ENCODE measurements at places on chromosomes 6 and 20.

GRCh38 chr6:14502551-14502950, 385.0 kb downstream of the CD83 start:
- DNase-seq = no peak

GRCh38 chr6:152976749-152977148, 6.1 kb downstream of the FBXO5 start:
- DNase-seq = no peak

DNA sequence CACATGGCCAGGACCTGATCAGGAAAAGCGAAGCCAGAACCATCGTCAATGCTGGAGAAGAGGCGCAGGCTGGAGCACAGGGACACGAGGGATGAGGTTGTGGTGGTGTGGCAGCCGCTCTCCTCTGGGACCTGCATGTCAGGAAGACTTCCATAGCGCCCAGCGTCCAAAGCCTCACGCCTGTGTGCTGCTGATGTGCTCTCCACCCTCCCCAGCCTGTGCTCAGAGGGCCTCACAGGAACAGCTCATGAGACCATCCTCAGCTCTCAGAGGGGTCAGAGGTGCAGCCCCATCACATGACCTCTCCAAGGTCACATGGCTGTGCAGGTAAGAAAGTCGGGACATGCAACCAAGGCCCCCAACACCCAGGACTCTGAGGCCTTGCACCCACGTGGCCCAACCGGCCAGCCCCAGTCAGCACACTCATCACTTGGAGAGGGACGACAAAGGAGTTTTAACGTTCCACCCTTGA, 84.4 kb downstream of the NINL start:
- DNase-seq = no peak

- no peak for DNase-seq
Measured at GRCh38 chr20:42461291-42461690, 728.4 kb downstream of the PTPRT start.

- DNase-seq = no peak
Measured at GRCh38 chr20:16366529-16366928, 206.7 kb downstream of the KIF16B start.

- no peak for DNase-seq
Measured at GRCh38 chr20:584161-584970, 25.7 kb downstream of the TCF15 start.

DNA sequence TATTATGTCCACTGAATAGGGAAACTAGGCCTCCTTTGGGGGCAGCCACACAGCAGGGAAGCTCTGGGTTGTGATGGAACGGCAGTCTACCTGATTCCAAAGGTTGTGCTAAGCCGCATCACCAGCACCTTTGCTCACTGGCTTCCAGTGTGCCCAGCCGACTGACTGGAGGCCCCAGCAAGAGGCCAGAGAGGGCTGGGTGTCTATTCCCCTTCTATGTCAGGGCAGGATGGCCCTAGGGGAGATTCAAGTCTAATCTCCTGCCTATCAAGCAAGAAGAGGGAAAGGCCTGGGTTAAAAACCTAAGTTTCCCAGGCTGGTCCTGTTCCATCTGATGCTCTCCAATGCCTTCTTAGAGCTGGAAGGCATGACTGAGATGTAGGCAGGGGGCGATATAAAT, 53.6 kb downstream of the JPH2 start:
- no peak for DNase-seq

DNA sequence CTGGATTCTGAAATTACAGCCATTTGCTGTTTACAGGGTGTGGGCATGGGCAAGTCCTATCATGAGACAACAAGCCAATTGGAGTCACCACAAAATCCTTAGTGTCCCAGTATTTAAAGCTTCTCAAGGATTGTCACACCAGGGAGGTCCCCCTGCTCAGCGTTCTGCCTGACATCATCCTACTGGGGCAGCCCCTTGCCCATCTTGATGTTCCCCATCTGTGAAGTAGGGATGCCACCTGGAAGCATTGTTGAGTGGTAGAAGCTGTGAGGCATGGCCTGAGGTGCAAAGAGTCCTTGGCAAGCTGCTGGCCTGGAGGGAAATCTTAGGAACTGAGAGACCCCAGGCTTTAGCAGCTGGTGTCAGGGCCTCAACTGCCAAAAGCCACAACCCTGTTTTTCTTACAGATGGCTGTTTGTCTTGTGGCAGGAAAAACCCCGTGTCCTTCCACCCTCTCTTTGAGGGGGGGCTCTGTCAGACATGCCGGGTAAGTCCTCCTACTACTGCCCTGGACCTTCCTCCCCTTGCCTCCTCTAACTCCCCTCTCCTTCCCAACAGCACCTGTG, 23.3 kb upstream of the MAPRE1 start:
- no peak for DNase-seq

DNA sequence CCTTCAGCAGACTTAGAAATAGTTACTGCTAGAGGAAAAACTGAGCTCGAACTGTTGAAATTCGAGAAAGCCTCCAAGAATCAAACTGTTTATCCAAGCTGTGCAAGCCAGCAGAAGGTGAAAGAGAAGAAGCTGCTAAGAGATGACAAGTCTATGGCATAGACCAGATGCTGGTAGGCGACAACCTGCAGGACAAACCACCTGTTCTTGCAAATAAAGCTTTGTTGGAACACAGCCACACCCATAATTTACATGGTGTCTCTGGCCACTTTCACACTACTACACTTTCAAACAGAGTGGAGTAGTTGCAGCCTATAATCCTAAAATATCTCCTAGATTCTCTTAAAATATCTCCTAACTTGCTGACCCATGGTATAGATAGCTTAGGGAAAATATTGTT, 33.3 kb downstream of the TNFRSF21 start:
- no peak for DNase-seq

DNA sequence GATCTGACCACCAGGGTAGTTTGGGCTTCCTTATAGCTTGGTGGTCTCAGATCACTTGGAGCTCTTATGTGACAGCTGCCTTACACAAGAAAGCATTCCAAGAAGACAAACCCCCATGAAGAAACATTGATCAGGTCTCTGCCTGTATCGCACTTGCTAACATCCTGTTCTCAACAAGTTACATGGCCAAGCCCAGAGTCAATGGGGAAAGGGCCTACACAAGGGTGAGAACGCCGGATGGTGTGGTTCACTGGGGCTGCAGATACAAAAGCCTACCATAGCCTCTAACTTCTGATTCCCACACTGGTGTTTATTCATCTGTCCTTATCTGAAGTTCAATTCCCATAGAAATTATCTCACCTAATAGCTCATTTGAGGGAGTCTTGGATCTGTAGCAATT, 235.5 kb downstream of the SYNDIG1 start:
- no peak for DNase-seq

- DNase-seq = no peak
Measured at GRCh38 chr20:58938078-58938477, 43.0 kb upstream of the NELFCD start.

GRCh38 chr6:30599625-30600324, 17.3 kb downstream of the PPP1R10 start:
- DNase-seq = no peak

DNA sequence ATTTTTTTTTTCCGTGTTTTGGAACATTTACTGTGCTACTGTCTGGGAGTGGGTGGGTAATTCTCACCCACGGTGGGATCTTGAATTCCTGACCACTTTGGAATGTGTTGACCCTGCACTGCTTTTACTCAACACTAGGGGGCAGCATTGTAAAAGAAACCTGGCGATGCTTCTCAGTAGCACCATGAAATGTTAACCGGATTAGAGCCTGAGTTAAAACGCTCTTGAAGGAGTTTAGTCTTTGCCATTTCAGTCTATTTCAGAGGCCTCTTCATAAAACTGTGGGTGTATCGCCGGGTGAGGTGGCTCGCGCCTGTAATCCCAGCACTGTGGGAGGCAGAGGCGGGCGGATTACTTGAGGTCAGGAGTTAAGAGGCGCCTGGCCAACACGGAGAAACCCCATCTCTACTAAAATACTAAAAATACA, 114.4 kb upstream of the PRND start:
- peak; percentile 63 for DNase-seq

GRCh38 chr20:64230461-64231145, 24.9 kb upstream of the PCMTD2 start:
- no peak for DNase-seq

DNA sequence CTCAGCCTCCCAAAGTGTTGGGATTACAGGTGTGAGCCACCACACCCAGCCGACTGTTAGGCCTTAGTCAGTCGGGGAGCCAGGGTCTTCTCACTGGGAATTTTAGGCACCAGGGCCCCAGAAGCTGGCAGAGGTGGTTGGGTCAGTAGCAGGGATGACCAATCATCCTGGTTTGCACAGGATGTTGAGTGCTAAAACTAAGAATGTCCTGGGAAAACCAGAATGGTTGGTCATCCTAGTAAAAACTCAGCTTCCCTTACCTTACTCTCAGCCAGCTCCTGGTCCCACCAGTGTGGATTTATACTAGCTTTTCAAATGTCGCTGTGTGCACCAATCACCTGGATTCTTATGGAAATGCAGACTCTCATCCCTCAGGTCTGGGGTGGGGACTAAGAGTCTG, 31.8 kb downstream of the KCNG1 start:
- DNase-seq = no peak

GRCh38 chr20:39853050-39853449, 836.0 kb downstream of the MAFB start:
- no peak for DNase-seq

GRCh38 chr20:15318682-15319081, 981.3 kb upstream of the FLRT3 start:
- DNase-seq = no peak

GRCh38 chr6:128525406-128525805, 5.0 kb upstream of the PTPRK start:
- no peak for DNase-seq

GRCh38 chr6:142839686-142840040, 105.3 kb downstream of the HIVEP2 start:
- DNase-seq = no peak

DNA sequence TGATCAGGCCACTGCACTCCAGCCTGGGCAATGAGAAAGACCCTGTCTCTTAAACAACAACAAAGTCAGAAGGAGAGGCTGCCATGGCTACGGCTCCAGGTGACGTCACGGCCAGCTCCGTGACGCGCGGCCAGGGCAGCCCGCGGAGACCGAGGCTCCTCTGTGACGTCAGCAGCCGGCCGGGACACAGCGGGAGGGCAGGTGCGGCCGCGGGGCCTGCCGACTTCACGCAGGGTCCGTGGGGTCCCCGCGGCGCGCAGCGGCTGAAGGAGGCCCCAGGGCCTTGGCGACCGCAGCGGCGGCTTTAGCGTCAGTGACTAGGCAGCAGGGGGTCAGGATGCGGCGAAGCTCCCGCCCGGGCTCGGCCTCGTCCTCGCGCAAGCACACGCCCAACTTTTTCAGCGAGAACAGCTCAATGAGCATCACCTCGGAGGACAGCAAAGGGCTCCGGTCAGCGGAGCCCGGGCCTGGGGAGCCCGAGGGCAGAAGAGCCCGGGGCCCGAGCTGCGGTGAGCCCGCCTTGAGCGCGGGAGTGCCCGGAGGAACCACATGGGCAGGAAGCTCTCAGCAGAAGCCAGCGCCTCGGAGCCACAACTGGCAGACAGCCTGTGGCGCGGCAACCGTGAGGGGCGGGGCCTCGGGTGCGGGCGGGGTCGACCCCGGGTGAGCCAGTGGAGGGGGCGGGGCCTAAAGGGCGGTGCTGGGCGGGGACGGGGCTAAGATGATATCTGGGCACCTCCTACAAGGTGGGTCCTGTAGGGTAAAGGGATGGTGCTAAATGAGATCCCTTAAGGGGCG, at the start of gene SPAG4:
SPAG4 (plus strand) TSS at position 163 of the 798 bp plus-strand sequence; CDS start at position 338, 175 bp downstream.
- peak; percentile 99 for DNase-seq

DNA sequence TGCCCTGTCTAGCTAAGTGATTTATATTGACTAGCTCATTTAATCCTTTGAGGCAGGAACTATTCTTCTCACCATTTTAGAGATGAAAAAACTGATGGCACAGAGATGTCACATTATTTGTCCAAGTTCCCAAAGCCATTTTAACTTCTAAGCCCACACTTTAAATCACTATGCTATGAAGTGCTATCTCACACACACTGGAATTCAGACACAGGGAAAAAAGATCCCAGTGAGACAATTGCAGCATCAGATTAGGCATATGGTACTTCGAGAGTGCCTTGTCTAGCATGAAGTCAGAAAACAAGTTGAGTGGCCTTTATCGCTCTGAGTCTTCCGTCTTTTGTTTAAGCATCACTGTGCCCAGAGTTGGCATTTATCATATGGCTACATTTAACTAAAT, 54.1 kb upstream of the PDE7B start:
- DNase-seq = no peak

GRCh38 chr20:35954907-35955251, 577 bp upstream of the SCAND1 start:
- DNase-seq = peak; percentile 49

DNA sequence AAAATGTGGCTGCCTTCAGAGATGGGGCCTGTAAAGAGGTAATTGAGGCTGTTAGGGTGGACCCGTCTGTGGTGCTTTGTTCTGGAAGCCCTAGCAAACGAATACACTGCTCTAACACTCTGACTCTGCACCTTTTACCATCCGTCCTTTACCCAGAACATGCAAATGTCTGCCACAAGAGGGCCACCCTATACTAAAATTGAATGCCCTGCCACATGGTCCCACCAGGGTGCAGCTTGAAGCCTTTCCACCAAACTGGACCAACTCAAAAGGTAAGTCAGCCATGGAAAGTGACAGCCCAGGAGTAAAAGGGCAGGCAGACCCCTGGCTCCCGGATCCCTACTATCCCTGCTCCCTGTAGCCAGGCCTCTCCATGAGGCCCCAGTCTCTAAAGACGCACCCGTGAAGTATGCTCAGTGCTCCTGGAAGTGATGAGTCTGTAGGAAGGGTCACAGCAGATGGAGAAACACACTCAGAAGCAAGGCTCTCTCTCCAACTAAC, 5.8 kb upstream of the BFSP1 start:
- DNase-seq = peak; percentile 59

GRCh38 chr20:44435630-44436335, 39.9 kb upstream of the TTPAL start:
- DNase-seq = no peak

DNA sequence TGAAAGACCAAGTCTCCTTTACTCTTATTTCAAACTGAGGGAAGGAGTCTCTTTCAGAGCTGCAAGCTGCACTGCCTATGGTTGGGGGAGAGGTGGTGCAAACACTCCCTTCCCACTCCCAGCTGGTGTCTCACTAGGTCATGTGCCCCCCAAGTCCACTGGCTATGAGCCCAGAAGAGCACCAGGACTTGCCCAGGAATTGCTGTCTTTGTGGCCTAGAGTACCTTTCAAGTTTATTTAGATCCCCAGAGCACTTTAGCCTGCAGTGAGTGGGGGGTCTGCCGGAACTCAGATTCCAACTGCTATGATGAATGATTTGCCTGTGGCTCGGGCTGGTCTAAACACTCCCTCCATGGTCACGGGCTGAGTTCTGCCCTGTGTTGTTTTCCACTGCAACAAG, 192.6 kb upstream of the CITED2 start:
- DNase-seq = no peak

All from effector memory CD8-positive, alpha-beta T cell (primary cell).